ENCODE measurements at places on chromosomes 16 and 17. TPM values are rescaled to one million over a fixed set of nuclear protein-coding genes. Genes with fewer than 3 reads are reported as not detected.

GRCh38 chr17:51601622-51602261 lies 341.4 kb downstream of the UTP18 start:
- no peak for DNase-seq

DNA sequence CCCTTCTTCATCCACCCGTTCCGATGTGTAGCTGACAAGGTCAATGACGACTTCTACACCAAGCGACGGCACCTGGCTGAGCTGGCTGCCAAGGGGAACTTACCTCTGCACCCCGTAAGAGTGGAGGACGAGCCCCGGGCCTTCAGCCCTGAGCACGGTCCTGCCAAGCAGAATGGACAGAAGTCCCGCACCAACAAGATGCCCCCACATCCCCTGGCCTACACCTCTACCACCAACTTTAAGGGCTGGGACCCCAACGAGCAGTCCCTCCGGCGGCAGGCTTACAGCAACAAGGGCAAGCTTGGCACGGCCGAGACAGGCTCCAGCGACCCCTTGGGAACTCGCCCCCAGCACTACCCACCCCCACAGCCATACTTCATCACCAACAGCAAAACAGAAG lies 333.6 kb downstream of the SHISA9 start:
- DNase-seq, result no peak

DNA sequence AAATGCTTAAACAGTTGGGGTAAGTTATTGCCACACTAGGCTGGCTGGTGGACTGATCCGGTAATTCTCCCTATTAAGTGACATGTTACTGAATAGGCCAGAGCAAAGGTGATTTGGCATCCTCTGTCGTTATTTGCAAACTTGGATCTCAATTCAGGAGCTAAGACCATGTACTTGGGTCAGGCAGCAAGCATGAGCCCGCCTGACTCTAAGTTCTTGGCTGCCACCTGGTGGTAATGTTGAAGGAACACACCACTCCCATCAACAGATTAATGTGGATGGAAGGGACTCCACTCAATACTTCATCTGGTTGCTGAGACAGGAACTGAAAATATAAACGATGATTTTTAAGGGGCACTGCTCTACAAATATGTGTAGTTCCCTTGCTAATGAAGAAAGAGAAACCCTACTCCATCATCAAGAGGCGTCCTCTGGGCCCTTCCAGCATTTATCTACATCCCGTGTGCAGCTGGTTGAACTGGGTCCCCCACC lies 70.8 kb downstream of the EMP2 start:
- DNase-seq, result peak; percentile 28

DNA sequence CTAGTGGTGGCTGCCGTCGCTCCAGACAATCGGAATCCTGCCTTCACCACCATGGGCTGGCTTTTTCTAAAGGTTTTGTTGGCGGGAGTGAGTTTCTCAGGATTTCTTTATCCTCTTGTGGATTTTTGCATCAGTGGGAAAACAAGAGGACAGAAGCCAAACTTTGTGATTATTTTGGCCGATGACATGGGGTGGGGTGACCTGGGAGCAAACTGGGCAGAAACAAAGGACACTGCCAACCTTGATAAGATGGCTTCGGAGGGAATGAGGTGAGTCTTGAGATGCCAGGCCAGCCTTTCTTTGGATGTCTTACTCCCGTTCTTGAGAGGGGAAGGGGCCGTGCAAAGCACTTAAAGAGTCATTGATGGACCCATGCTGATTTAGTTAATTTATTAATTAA lies 16.1 kb downstream of the ARSG start:
- no peak for DNase-seq

MARVELD3 gene
- total RNA-seq, result not detected

GRCh38 chr17:59257101-59257500 lies 36.8 kb downstream of the GDPD1 start:
- DNase-seq, result no peak

DNA sequence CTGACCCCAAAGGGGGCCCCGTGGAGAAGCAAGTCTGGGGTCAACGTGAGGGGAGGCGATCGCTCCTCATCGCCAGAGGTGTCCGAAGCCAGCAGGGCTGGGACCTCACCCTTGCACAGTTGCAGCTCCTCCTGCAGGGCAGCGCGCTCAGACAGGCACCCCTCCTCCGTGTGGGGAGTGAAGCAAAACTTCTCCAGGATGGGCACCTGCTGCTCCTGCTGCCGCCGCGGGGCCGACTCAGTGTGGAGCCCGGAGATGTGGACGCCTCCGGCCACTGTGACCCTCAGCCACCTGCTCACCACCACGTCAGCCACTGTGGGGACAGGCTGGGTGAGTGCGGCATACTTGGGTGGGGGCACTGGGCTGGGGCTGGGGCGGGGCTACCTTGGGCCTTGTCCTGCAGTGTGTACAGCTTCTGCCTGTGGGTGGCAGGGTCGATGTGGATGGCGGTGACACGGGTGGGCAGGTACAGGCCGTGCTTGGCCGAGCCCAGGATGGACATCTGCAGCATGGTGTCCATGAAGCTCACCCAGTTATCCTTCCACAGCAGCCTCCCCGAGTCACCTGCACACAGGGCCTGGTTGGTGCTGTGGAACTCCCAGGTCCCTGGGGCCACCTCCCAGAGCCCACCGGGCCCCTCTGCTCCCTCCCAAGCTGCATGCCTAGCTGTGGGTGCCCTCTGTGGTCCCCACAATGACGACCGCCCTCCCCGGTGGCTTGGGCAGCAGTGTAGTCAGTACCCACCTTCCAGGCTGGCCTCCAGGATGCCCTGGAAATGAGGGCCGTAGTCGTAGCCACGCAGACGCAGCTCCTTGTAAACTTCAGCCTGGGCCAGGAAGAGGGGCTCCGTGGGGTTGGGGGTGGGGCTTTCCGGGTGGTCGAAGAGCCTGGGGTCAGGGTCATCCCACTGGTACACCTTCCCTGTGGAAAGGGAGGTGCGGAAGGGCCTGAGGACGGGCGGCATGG lies 10.8 kb downstream of the FASN start:
- peak; percentile 47 for DNase-seq

- peak; percentile 46 for DNase-seq
Measured at GRCh38 chr17:77011173-77012011, 129.4 kb upstream of the SEC14L1 start.

DNA sequence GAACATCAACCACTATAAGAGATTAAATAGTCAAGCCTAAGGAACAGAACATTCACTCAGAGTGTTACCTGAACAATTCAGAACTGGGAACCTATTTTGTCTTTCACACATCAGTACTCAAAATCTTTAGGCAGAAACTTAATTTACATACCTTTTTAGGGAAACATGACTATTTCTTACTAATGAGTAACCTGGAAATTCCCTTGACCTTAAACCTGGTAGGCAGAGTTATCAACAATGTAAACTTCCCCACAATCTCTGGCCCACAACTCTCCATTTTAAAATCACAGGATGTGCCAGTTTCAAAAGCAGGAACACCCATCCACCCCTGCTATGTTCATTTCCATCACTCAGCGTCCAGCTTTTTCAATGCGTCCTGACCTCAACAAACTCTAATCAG lies 132.9 kb upstream of the ANKFN1 start:
- no peak for DNase-seq

DNA sequence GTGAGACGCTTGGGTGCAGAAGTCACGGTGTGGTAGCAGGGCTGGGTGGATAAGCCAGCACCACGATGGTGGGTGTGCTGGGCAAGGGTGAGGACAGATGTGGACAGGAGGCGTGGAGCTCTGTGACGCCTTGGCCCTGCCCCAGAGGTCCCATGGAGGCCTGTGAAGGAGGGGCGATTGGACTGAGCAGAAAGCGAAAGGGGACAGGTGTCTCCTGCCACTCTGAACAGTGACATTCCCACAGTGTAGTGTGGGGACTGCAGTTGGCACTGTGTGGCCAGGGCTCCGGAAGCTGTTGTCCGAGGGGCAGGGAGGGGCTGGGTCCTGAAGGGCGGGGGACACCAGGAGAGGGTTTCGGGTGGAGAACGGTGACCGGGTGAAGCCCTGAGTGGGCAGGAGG lies 7.3 kb downstream of the TBC1D24 start:
- no peak for DNase-seq

DNA sequence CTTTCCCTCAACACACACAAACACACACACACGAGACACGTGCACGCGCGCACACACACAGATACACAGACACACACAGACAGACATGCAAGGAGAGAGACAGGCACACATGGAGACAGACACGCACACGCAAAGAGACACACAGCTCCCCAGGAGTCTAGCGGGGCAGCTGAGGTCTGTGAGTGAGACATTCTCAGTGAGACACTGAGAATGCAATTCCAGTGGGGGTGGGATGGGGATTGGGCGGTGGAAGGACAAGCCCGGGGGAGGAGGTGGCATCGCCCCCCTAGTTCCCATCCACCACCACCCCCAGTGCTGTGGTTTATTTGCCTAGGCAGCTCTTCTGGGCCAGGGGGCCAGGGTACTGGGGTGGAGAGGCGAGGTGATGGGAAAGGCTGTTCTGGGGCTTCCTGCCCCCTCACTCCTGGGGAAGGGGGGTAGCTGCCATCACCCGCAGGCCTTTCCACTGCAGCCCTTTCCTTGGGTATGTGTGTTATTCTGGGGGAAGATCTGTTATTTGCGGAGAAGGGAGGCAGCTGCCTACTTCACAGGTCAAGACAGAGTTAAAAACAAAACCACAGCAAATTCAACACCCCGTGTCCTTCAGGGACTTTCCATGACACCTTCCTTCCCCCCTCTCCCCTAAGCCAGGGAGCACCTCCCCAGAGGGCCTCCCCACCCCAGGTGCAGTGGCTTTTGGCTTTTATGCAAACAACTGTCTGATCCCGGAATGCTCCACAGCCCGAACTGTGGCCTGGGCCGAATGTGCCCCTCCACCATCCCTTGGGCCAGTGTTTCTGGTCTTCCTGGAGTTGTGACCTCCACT lies 18.0 kb downstream of the GRB7 start:
- no peak for DNase-seq
